GM19239 (cell line): ENCODE measurements at places on chromosomes 5 and 9.

DNA sequence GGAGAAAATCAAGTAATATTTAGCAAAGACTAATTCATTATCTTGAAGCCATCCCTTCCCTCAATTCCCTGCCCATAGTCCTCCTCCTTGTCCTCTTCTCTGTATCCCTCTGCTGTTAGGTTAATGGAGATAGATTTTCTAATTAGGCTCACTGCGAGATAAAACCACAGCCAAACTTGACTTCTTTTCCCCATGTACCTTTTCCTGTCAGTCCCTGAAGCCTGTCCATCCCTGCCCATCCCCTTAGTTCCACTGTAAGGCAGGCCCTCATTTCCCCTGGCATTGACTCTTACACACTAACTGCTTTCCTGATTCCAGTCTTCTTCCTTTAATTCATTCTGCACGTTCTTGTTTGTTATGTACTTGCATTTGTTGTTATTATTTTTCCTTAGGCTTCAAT lies 1.2 kb downstream of the TLR4 start:
- no peak for DNase-seq

DNA sequence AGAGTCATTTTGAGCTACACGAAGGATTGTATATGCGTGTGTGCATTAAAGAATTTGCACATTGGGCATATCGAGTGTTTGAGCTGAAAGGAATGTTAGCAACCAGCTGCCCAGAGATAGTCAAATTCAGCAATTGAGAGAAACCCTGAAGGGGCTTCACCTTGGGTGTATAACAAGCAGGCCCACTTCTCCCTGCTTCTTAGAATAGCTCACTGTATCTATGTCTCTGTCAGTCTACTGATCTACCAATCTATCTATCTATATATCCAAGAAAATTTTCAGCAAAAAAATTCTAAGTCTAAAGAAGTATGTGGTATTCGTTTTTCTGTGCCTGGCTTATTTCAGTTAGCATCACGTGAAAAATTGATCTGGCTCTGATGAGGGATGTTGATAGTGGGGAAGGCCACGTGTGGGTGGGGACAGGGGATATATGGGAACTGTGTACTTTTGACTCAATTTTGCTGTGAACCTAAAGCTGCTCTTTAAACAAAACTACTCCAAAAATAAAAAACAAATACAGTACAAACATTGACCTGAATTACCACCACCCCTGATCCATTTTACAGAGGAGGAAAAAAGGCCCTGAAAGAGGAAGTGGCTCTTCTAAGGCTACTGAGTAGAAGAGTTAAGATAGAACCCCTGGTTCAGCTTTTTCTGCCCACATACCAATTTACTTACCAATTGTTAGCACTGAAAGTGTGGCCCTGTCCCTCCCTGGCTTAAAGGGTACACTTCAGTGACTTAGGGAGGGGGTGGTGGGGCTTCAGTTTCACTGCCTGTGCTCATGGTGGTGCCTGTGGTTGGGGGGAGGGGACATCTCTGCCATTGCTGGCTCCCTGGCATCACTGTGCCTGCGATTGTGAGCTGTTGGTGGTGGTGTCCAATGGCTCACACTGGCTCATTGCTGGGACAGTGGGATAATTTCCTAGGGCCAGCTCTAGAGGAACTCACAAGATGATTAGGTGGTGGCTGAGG lies 141.8 kb downstream of the DOCK2 start:
- DNase-seq = peak; percentile 26

DNA sequence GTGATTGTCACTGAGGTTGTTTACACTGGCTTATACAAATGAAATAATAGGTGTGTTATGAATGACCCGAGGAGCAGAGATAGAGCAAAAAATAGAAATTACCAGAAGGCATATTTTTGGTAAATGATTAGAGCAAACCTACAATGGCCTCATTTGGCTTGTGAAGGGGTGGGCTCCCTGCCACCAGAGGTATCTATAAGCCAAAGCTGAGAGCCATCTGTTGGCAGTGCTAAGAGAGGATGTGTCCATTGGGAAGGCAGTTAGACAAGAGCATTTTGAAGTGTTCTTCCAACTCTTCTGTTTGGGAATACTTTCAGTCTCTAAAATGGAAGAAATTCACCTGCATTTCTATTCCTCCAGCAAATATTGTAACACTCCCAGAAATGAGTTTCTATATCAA lies 10.6 kb downstream of the NIPAL4 start:
- no peak for DNase-seq

DNA sequence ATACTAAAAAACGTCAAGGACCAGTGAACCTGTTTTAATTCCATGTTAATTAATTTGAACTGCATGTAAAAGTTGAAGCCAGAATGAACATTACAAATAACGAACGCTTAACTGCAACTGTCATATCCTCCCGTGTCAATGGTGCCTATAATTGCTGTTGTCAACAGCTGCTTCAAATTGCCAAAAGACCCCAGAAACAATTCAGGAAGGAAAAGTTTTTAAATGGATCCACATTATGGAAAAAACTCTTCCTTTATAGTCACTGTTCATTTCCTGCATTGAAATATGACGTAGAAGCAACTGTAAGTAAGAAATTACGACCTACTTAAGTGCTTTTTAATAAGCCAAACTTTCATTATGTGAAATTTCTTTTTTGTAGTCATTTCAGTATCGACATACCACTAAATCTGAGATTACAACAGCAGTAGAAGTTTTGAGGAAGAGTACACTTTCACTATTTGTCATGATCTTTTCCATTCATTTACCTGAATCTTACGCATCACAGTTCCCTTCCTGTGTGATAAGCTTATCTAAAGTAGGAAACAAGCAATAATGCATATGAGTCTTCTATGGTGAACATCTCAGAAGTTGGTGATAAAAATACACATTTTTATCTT lies 37.8 kb downstream of the MEF2C start:
- DNase-seq = peak; percentile 9

DNA sequence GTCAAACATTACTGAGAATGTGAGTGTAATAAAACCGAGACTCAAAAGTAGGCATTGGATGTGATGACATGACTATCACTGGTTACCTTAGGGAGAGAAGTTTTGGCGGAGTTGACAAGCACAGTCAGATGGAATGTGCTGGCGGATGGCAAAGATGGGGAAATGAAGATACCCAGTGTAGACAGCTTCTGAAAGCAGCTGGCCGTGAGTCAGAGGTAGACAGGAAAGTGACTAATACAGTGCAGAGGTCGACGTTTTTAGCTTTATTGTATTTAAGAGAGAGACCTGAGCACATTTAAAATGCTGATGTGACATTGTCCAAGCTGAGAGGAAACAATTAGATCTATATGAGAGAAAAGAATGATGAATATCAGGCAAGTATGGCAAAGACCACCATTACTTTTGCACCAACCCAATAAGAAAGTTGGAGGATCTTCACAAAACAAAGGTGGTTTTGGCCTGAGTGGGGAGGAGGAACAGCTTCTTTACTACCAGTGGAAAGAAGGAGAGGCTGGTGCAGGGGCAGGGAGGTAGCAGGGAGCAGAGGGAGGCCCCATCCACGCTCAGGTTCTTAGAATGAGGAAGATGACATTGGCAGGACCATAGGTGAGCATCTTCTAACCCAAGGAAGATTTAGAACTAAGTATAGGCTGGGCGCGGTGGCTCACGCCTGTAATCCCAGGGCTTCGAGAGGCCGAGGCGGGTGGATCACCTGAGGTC lies 36.7 kb upstream of the KCNIP1 start:
- no peak for DNase-seq

DNA sequence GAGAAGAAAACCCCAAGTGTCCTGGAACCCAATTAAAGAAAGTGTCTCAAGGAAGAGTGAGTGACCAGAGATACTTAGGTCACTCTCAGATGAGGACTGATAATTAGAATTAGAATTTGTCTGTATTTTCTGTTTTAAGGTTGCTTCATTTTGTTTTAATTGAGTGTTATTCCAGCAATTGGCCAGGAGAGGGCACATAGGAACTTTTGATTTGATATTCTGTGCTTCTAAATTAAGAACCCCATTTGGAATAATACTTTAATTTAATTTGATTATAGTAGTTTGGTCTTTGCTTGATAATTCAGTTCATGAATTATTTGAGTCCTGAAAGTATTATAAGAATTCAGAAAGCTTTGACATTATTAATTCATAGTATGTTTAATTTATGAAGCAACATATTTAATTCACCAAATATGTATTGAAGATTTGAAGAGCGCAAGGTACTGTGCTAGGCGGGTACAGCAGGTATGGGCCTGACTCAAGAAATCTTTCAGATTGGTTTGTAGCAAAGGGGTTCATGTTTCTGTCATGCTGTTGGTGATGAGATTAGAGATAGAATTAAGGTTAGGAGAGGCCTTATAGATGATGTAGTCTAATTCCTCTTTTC lies 4.9 kb downstream of the MRPL22 start:
- DNase-seq = no peak

DNA sequence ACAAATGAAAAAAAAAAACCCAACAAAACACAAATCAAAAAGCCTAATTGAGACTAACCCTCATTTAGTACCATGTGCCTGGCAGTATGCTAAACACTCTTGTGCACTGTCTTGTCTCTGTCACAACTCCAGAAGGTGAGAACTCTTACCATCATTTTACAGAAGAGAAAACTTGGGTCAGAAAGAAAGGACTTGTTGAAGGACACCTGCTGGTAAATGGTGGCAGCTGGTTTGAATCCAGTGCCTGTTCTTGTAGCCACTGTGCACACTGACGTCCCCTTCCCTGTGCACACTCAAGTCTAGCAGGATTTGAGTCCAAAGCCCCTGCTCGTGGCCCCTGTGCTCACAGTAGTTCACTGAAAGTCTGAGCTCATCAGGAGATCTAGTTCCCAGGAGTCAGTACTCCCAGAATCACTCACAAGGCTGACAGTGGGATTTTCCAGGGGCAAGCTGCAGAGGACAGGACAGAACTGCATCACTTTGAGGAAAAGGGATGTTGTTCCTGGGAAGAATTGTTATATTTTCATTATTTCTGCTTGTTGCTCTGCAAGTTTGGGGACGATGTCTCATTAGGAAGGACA lies 43.0 kb upstream of the HSD17B4 start:
- no peak for DNase-seq

DNA sequence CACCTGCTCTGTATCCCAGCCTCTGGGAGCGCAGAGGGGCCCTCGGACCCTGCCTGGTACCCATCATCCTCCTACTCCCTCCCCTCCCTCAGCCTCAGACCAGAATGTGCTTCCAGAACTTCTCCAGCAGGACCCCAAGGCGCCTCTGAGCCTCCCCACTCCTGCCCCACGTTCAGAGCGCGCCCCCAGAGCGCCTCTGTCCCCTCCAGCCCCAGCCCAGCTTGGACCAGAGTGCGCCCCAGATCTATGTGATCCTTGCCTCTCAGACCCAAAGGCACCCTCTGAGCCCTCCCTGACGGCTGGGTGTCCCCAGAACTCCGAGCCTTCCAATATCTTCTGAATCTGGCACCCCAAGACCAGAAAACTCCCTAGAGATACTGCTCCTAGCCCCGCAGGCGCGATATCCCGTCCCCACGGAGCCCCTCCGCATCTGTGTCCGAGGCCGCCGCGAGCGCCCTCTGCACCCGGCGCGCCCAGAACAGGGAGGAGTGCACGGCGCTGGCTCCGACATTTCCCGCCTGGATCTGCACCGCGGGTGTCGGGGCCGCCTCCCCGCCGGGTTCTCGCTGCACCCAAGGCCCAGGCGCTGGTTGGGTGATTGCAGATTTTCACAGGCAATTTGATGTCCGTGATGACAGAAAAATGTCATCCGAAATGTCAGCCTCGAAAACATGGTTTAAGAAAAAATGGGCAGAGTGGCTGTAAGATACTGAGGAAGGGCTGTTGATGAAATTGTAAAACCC lies 522 bp downstream of the BHMT start:
- DNase-seq = no peak

DNA sequence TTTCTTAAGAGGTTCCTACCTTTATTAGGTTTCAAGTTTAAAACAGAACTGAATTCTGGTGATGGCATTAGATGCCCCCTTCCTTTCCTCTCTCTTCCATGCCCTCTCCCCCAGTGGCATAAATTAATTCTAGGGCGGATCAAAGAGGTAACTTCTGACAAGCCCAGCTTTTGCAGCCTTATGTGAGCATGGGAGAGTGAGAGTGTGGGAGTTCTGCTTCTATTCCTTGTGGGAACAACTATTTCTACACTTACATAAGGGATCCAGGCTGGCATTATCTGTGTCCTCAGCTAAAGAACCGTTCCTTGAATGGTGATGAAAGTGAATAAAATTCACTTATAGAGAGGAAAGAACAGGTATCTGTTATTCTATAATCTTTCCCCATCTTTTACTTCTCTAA lies 437.6 kb downstream of the KIF4B start:
- no peak for DNase-seq
